ENCODE measurements at places on chromosomes 6 and 20.

GRCh38 chr6:155381673-155382337 lies 67.5 kb upstream of the TFB1M start:
- DNase-seq = no peak

DNA sequence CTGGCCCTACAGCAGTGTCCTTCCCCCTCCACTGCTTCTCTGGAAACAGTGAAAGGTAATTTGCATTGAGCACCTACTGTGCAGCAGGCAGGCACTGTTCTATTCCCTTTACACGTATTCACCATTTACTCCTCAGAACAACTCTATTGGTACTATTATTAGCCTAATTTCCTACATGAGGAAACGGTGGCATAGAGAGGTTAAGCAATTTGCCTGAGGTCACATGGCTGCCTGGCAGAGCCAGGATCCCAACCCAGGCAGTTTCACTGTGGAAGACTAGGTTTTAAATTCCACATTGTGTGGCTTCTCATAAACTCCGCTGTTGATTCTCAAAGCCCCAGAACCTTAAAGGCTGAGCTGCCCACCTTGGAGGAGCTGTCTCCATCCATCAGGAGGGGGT lies 72.7 kb downstream of the CLIC5 start:
- no peak for DNase-seq

- DNase-seq = no peak
Measured at GRCh38 chr6:75296811-75297779, 12.5 kb upstream of the TMEM30A start.

GRCh38 chr20:32484958-32485769 lies 100.0 kb downstream of the NOL4L start:
- DNase-seq = peak; percentile 71

GRCh38 chr6:126672649-126673048 lies 332.7 kb downstream of the CENPW start:
- DNase-seq = no peak

DNA sequence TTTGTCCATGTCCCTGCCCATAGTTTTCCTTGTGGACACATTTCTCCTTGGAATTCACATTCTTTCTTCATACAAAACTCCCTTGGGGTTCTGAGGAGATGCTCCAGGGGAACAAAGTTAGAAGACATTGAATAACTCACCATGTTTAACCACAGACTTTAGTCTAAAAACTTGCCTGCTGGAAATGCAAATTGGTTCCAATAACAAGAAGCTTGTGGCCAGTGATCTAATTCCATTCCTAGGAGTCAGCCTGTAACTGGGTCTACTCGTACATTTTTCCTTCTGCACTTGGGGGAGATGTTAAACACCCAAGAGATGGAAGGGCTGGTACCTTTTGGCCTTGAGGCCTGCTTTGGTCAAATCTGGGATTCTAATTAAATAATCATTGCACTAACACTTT lies 60.2 kb downstream of the SCML4 start:
- DNase-seq = no peak

- no peak for DNase-seq
Measured at GRCh38 chr6:122276637-122277036, 122.8 kb upstream of the HSF2 start.

GRCh38 chr6:8086755-8087306 lies 15.5 kb downstream of the EEF1E1 start:
- DNase-seq = no peak

DNA sequence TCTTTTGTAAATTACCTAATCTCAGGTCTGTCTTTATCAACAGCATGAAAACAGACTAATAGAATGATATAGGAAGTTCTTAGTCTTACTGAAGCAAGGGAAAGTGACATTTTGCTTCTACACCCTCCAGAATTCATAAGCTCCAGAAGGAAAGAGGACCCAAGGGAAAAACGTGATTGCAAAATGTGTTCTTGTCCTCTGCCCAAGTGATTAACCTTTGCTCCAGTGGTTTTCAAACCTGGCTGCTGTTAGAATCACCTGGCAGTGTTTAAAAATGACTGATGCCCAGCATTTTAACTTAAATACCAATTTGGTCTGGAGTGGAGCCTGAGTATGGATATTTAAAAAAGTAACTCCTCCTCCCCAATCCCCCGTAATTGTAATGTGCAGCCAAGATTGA lies 191.4 kb downstream of the SLC16A10 start:
- DNase-seq = no peak

- no peak for DNase-seq
Measured at GRCh38 chr6:109183109-109183650, 87.9 kb downstream of the CEP57L1 start.

DNA sequence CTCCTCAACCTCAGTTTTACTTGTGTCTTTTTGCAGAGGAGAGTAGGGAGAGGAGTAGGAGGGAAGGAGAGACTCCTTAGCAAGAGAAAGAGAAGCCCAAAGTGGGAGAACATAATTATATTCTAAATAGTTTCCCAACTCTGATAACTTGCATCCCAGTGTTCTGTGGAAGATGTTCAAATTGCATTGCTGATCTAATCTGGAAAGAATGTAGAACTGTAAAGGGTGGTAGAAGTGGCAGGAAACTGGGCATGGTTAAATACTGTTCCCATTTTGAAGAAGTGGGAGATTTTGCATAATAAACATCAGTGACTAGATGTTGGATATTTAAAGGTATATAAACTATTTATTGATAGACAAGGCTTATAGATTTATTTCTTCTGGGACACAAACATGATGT lies 42.6 kb upstream of the HMGN3 start:
- no peak for DNase-seq

- no peak for DNase-seq
Measured at GRCh38 chr20:59020938-59021551, 1.8 kb downstream of the TUBB1 start.

GRCh38 chr6:17292600-17293133 lies 11.5 kb downstream of the RBM24 start:
- DNase-seq = no peak

- no peak for DNase-seq
Measured at GRCh38 chr6:45997875-45998506, 17.7 kb downstream of the CLIC5 start.

- DNase-seq = no peak
Measured at GRCh38 chr6:39303425-39304153, 10.6 kb downstream of the KCNK17 start.

DNA sequence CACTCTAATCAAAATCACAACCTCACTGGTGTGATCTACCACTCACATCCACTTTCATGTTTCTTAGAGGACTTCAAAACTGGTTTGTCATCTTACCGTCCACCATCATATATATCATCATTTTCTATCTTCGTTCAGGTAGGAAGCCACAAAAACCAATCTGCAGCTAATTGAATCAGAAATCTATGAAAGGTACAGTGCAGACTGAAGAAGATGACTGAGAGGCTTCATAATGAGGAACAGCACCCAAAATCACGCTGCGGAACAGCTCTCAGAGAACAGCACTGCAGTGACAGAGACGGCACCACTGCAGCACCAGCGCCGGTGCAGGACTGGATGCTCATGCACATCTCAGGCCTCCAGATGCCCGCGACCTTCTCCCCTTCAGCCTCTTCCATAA lies 13.0 kb downstream of the GMDS start:
- no peak for DNase-seq

DNA sequence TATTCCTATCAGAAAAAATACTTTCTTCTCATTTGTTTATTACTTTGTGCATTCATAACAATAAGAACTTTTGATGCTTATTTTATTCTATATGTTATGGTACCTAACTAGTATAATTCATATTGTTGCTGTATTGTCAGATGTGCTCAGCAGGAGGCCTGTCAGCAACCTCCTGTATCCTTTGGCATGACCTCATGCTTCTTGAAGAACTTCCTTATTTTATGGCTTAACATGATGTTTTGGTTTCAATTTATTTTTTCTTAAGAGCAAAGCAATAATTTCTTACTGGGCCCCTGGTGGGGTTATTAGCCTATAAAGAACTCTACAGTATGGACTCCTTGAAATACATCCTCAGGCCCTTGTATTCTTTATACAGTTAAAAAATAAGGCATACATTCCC lies 17.3 kb downstream of the GGTLC1 start:
- DNase-seq = no peak

DNA sequence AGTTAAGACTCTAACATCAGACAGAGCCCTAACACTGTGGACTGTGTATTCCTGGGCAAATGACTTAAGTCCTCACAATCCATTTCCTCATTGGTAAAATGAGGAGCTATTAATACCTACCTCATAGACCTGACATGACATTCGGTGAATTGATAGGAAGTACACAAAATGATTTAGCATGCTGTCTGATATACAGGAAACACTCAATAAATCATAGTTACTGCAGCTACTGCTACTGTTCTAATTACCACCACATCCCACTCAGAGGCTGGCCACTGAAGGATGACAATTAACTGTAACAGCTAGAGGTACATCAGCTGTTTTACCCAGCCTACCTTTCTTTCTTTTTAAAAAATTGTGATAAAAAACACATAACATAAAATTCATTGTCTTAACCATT lies 87.7 kb downstream of the PLCG1 start:
- DNase-seq = no peak

DNA sequence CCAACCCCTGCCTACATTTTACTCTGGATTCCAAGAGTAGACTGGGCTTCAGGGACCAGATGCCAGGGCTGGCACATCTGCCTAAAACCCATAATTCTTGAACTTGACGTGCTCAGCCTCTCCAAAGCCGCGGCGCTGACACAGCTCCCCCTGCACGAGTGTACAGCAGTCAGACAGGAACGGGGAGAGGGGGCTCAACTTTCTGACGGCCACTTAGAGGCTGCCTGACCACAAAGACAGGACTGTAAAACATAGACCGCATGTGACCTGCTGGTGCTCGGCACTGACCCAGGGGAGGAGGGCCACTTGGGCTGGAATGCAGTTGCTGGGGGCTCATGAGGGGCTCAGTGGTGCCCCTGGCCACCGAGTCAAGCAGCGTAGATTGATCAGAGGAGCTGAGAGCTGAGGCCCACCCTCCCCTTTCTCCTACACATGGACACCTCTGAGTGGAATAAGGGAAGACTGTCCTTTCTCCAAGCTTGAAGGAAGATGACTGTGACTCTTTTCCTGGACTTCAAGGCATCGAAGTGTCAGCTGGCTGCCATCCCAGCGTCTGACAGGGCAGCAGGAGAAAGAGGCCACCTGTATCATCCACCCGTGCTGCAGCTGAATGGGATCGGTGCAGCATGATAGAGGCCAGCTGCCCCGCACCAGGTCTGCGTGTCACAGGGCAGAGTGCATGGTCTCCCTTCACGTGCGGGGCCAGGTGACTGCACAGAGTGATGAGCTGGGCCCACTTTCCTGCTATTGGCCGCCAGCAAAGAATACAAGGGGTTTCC lies 171.3 kb upstream of the AGPAT4 start:
- no peak for DNase-seq

- DNase-seq = no peak
Measured at GRCh38 chr20:43726811-43727338, at the start of gene GTSF1L. TSS of gene GTSF1L (minus strand) at chr20:43727002. CDS start at chr20:43726694, 308 bp downstream.

DNA sequence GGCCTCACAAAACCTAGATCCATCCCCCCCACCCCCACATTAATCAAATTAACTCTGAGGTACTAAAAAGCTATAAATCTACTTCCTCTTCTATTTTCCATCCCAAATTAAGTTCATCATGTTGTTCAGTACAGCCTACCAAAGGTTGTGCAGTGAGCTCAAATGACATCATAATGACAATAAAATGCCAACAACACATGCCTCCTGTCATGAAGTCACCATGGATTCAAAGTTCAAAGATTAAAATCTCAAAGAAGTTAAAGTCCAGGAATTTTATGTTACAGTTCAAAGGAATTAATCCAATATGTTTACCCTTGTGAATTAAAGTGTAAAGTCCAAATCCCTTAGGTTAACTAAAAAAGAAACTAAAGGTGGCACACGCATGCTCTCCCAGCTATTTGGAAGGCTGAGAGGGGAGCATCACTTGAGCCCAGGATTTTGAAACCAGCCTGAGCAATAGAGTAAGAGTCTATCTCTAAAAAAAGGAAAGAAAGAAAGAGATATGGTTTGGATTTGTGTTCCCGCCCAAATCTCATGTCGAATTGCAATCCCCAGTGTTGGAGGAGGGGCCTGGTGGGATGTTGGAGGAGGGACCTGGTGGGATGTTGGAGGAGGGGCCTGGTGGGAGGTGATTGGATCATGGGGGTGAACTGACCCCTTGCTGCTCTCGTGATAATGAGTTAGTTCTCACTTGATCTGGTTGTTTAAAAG lies 25.7 kb upstream of the SIRT5 start:
- DNase-seq = no peak

DNA sequence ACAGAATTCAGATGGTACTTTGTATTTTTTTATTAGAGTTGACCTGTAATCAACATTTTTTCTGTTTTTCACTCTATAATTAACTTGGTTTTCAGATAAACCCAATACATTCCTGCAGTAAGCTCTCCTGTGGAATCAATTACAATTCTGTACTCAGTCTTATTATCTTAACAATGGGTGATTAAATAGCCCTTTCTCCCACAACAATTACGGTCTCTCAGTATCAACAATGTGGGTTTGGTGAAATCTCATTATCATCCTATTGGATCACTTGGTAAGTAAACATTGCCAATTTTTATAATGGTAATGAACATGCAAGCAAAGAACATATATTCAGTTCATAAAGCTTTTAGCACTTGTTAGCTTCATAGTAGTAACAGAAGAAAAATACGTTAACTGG lies 438.9 kb upstream of the EPHA7 start:
- DNase-seq = no peak

- no peak for DNase-seq
Measured at GRCh38 chr6:20605061-20605460, 70.8 kb downstream of the CDKAL1 start.

- DNase-seq = no peak
Measured at GRCh38 chr20:49887251-49888211, 27.8 kb downstream of the SPATA2 start.

GRCh38 chr6:52360028-52360427 lies 1.9 kb upstream of the PAQR8 start:
- DNase-seq = no peak

GRCh38 chr20:30816182-30816645 lies 441.2 kb upstream of the DEFB115 start:
- DNase-seq = no peak

GRCh38 chr6:73728548-73729205 lies 32.7 kb downstream of the CD109 start:
- DNase-seq = no peak

All from stimulated activated CD8-positive, alpha-beta memory T cell treated with anti-CD3 and anti-CD28 coated beads, Interleukin-12 subunit alpha, Interleukin-12 subunit beta, amount 100 ng/mL, for 1 hour (primary cell).